ENCODE measurements at places on chromosomes 16 and 17.

- DNase-seq = no peak
Observed at GRCh38 chr17:43543300-43543699, 2.8 kb downstream of the ETV4 start.

DNA sequence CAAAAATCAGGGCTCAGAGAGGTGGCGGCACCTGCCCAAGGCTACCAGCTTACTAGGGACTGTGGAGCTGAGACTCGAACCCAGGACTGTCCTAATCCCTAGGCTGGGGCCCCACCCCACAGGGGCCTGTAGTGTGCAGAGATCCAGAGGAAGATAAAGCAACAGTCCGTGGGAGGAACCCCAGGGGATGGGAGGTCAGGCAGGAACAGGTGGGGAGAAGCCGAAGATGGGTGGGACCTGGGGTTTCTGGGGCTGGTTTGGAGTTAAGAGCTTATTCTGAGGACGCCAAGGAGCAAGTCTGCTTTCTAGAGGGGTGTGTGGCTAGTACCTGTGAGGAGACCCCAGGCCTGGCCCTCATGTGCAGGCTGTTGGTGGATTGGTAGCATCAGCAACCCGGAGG, 14.9 kb downstream of the C16orf74 start:
- no peak for DNase-seq

GRCh38 chr17:70166615-70167014, 2.7 kb upstream of the KCNJ2 start:
- no peak for DNase-seq

DNA sequence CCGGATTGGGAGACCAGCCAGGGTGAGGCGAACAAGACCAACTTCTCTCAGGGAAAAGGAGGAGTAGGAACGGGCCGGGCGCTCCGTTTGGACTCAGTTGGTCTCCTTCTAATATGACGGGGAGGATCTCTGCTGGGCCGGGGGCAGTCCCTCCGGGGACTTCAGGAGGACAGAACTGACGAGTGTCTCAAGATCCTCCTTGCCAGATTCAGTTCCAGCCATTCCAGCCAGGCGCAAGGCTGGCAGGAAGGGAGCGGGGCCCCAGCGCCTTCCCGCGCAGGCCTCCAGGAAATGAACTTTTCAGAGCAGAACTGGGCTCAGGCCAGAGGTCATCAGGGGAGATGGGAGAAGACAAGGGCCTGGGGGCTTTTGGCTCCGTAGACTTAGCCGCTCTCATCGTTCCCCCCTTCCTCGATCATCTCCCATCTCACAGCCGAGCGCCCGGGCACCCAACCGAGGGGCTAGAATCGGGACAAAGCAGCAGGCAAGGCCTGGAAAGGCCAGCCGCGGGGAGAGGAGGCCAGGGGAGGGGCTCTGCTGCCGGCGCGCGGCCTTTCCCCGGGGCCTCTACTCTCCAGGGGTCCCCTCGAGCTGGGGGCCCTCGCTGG, 1.6 kb downstream of the ZNF423 start:
- no peak for DNase-seq

DNA sequence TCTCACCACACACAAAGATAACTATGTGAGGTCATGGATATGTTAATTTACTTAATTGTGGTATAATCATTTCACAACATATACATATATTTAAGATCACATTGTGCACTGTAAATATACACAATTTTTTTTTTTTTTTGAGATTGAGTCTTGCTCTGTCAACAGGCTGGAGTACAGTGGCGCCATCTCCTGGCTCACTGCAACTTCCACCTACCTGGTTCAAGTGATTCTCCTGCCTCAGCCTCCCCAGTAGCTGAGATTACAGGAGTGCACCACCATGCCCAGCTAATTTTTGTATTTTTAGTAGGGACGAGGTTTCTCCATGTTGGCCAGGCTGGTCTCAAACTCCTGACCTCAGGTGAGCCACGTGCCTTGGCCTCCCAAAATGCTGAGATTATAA, 11.5 kb upstream of the PRSS54 start:
- DNase-seq = no peak

GRCh38 chr16:58021661-58022551, 3.6 kb upstream of the MMP15 start:
- no peak for DNase-seq

DNA sequence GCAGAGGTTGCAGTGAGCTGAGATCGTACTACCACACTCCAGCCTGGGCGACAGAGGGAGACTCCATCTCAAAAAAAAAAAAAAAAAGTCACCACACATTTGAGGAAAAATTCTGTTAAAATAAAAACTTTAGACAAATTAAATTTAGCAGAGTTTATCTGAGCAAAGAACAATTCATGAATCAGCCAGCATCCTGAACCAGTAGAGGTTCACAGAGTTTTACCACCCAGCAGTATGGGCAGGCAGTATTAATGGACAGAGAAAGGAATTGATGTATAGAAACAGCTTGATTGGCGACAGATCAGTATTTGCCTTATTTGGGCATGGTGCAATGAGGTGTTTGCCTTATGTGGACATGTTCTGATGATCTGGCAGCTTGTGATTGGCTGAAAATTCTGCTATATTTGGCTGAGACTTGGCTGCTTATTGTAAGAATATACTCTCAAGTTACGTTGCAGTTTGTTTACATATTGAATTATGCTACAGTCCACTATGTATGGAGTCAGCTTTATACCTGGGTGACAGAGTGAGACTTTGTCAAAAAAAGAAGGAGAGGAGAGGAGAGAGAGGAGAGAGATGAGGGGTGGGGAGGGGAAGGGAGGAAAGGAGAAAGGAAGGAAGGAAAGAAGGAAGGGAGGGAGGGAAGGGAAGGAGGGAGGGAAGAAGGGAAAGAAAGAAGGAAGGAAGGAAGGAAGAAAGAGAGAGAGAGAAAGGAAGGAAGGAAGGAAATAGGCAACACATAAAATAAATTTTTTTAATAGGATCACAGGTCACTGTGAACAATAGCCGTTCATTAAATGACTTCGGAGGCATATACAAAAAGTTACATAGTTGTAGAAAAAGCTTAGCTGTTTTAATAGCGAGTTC, 14.6 kb downstream of the ABCC3 start:
- no peak for DNase-seq

- peak; percentile 70 for DNase-seq
Observed at GRCh38 chr17:41812381-41813151, at the start of gene FKBP10. FKBP10 (plus strand) TSS chr17:41813004; CDS start chr17:41813035, 31 bp downstream.

- DNase-seq = no peak
Observed at GRCh38 chr16:23539984-23540816, 16.9 kb downstream of the EARS2 start.

GRCh38 chr17:78341559-78342448, 18.1 kb downstream of the SOCS3 start:
- DNase-seq = no peak

DNA sequence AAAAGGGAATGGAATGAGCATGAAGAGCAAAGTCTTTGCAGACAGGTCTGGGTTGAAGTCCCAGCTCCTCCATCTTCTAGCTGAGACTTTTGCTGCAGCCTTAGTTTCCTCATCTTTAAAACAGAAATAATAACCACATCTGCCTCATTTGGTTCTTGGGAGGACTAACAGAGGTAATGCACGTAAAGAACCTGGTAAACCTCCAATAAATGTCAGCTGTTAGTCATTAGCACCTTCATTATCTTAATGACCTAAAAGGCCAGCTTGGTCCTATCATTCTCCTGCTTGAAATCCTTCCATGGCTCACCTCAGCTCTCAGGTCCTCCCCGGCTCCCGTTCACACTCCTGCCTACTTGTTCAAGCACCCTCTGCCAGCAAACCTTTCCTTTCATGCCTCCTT, 51.8 kb downstream of the SKAP1 start:
- no peak for DNase-seq

DNA sequence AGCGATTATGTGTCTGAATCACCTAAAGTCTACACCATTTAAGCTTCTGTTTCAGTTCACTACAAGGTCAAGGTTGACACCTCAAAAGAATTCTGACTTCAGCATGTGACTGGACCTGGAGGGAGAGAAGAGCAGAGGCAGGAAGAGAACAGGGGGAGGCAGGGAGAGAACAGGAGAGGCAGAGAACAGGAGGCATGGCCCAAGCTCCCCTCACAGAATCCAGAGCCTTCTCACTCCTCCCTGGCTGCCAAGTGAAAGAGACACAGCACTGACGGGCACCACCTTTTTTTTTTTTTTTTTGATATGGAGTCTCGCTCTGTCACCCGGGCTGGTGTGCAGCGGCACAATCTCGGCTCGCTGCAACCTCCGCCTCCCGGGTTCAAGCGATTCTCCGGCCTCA, 11.4 kb downstream of the GGA2 start:
- DNase-seq = no peak

- DNase-seq = no peak
Observed at GRCh38 chr16:10631886-10632285, 51.5 kb upstream of the EMP2 start.

- DNase-seq = no peak
Observed at GRCh38 chr16:68033101-68033500, 10.0 kb downstream of the DUS2 start.

- no peak for DNase-seq
Observed at GRCh38 chr16:89618109-89618998, 4.9 kb downstream of the DPEP1 start.

GRCh38 chr17:36657763-36658490, 56.5 kb downstream of the MRM1 start:
- DNase-seq = no peak

DNA sequence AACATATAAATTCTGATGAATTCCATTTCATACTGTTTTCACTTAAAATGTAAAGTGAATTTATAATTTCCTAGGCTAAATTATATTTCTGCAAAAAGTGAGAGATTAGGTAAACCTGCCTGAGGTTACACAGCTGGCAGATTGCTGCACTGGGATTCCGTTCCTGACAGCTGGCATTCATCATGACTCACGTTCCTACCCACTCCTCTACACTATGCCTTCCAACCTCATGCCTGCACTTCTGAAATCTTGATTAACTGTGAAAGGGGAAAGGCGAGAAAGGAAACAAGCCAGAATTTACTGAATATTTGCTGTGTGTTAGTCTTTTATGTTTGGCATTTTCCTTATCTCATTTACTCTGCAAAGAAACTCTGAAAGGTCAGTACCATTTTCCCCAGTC, 73.3 kb upstream of the MON1B start:
- DNase-seq = no peak

- no peak for DNase-seq
Observed at GRCh38 chr16:57998992-57999365, 1.5 kb downstream of the ZNF319 start.

DNA sequence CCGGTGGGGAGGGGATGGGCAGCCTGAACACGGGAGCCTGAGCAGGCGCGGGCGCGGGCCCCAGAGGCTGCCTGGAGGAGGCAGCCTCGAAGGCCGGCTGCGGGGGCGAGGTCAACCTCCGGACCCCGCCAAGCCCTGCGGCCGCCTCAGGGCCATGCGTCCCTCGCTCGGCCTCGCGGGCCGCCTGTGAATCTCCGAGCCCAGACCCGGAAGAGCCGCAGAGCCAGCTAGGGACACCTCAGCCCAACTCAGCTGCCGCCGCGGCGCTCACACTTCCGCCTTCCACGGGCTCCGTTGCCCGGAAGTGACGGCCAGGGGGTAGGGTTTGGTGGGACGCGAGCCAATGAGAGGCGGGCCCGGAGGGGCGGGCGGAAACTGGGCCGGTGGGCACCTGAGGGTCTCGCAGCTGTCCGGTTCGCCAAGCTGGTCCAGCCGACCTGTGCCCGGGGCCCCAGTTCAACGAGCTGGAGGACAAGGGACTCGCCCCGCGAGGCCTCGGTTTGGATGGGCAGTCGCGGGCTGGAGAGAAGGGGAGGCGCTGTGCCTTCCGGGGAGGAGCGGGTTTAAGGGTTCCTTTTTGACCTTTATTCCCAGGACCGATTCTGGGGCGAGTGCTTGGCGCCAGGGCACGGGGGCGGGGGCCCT, at the start of gene SLC38A10:
TSS of gene SLC38A10 (minus strand) at position 277 of the 645 bp plus-strand sequence. CDS start 386 bp downstream, outside the sequence.
- no peak for DNase-seq

- DNase-seq = no peak
Observed at GRCh38 chr16:67104061-67104460, 5.7 kb upstream of the PHAF1 start.

DNA sequence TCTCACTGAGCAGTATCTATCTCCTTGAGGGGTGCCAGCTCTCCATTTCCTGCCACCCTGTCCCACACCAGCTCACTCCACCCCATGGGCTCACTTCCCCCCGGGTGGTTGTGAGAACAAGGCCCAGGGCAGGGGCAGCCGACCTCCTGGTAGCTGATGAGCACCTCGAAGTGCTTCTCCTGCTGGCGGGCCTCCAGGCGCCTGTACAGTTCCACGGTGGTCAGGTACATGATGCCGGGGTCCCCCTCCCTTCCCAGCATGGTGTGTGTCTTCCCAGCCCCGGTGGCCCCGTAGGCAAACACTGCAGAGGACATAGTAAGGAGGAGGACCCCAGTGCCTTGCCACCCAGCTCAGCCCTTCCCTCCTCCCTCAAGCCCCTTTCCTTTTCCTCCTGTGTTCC, 12.5 kb downstream of the KIF18B start:
- DNase-seq = no peak

DNA sequence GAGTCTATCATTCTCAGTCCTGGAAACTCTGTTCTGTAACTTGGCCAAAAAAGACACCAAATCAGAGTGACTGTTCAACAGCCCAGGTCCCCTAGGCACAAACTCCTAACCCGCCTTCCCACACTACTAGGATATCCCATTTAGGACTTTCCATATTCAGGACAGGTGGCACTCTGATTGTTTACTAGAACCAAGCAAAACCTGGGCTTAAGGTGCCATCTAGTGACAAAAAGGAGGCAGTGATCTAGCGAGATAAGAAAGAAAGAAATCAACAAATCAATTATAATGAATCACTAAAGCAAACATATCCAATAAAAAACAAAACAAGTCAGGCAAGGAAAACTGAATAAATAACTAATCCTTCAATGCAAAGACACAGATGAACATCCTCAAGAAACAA, 203.9 kb downstream of the CEP112 start:
- no peak for DNase-seq

- peak; percentile 56 for DNase-seq
Observed at GRCh38 chr16:51151961-51152663, 1.0 kb upstream of the SALL1 start.

- DNase-seq = no peak
Observed at GRCh38 chr17:8481089-8481488, 45.4 kb downstream of the NDEL1 start.

DNA sequence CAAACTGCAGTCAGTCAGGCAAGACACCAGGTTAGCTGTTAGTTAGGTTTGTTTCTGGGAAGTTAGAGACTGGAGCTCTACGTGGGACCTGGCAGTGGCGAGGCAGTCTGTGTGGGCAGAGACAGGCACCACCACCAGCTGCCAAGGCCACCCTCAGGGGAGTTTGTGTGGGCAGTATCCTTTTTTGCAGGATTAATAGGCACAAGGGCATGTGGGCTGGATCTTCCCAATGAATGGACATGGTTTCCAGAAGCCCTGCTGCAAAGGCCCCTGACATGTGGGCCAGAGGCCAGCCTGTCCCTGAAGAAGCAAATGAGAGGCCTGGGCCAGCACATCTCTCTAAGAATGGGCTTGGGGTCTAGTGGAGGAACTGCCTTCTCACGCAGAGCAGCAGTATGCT, 19.2 kb upstream of the SREBF1 start:
- no peak for DNase-seq

- DNase-seq = peak; percentile 60
Observed at GRCh38 chr16:75555213-75555706, 792 bp downstream of the TMEM231 start.

Measured in GM04503 (cell line).